MG63 (cell line): ENCODE measurements at places on chromosomes 1 and 21. TPM values are rescaled to one million over a fixed set of nuclear protein-coding genes. Genes with fewer than 3 reads are reported as not detected.

Gene TMCC2
- 2.4 and 3.7 TPM in 2 replicates for total RNA-seq

Gene SLC6A17
- 1.1 and 1.2 TPM in 2 replicates for total RNA-seq

Gene GNG12
- 224 and 362 TPM in 2 replicates for total RNA-seq

DNA sequence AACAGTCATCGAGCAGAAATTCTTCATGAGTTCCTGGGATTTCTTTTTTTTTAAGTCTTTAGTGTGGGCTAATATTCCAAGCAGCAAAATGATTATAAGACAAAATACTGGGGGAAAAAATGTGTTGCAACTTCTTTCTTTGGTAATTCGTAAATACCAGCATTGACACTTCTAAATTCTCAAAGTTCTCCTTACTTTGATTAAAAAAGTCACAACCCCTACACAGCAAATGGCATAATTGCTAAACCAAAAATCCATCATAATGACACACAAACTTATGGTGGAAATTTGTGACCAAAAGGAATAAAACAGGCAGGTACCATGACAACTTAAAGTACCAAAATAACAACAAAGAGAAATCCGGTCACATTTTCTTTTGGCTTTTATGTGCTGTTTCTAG is 585.2 kb upstream of the PKN2 start:
- no peak for DNase-seq

DNA sequence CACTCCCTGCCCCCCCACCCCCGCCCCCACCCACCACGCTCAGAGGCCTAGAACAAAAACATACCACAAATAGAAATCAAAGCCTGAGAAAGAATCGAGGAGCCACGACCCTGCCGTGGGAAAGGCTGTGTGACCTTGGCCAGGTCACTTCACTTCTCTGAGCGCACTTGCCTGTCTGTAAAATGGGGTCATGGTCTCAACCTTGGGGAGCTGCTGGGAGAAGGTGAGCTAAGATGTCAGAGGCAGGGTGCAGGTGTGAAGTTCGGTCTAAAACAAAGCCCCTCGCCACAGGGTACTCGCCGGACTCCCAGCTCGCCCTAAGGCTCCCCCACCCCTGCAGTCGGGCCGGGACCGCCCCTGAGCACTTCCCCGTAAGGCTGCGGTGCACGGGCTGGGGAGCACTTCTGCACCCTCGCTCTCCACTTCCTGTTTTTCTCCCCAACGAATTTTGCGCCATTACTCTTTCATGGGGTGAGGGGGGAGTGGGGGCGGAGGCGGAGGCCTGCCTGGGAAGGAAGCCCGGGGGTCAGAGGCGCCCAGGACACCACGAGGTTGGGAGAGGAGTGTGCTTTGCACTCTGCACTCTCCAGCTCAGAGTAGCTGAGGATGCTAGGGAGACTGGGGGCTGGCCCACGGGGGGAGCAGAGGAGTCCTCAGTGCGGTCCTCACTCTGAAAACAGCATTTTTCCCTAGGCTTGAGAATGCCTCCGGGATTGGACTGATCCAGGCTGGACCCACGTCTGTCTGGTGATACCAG is 21.9 kb upstream of the PIK3CD start:
- no peak for DNase-seq

DNA sequence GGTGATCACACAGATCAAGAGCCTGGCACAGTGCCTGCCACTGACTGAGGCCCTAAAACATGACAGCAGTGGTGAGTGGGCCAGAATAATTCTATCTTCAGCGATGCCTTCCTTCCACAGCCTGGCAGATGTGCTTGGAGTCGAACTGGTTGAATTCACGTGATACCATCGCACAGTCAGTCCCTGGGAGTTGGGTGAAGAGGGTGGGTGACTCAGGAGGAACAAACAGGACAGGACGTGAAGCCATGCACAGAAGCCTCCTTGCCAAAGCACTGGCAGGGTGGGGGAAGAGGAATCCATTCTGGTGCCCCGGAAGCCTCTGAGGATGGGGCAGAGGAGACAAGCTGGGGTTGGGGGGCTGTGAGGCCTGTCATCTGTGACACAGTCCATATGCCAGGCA is 80.3 kb upstream of the WNT4 start:
- no peak for DNase-seq

GRCh38 chr1:184945678-184946412 is 28.5 kb downstream of the NIBAN1 start:
- DNase-seq, result no peak

DNA sequence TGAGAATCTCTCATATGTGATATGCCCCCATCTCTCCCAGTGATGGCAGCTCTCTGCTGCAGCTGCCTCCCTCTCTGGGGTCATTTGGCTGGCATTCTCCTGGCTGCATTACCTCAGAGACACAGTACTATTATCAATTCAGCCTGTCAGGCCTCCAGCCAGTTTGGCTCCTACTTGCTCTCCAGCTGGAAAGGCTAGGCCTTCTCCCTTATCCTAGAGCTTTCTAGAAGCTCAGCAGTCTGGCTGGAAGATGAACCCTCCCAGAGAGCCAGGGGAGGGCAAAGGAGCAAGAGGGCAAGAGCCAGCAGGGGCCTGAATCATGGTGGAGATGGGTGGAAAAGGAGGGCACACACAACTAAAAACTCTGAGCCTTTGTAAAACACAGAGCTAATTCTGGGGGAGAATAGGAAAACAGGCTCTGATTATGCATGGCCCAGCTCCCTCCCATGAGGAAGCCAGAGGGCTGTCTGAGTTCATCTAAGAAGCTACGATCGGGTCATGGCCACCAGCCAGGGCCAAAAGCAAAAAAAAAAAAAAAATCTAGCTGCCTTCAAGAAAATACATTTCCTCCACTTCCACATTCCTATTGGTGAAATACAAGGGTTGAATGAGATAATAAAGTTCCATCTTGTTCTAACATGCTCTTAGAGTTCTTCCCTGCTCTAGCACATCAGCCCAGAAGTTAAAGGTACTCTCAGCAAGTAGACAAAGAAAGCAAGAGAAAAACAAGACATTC is 8.8 kb downstream of the LAMB3 start:
- DNase-seq, result peak; percentile 39
